ENCODE measurements at places on chromosomes 1 and 21.

DNA sequence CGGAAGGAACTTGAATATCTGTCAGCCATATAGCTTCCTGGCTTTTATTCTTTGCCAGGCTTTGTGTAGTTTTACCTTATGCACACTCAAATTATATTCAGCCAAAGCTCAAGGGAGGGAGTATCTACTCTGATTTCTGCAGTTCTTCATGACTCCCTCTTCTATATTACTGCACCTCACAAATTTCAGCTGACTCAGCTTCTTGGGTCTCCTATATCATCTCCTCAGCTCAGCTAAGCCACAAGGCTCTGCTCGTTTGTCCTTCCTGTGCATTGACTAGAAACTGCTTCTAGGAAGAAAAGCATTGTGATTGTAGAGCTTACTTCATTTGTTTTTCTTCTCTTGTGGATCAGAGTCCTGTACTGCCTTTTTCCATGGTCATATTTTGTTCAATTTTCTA is 37.4 kb downstream of the BTBD8 start:
- H3K27me3 ChIP-seq = no peaks in the 10 kb centered on the region
- H3K27ac ChIP-seq = no peak overlapping the region
- no peak for DNase-seq
- no peak overlapping the region for H3K4me3 ChIP-seq

GRCh38 chr21:40766381-40766780 is 80.6 kb downstream of the DSCAM start:
- no peaks in the 10 kb centered on the region for H3K4me1 ChIP-seq
- DNase-seq = no peak
- H3K4me3 ChIP-seq = no peak overlapping the region
- no peaks in the 10 kb centered on the region for H3K36me3 ChIP-seq

- no peaks in the 10 kb centered on the region for H3K36me3 ChIP-seq
- no peak overlapping the region for H3K27ac ChIP-seq
- no peaks in the 10 kb centered on the region for H3K4me1 ChIP-seq
- H3K27me3 ChIP-seq = peaks cover 13% of the 10 kb centered on the region
- no peak overlapping the region for H3K4me3 ChIP-seq
Measured at GRCh38 chr1:76857973-76858372, 9.3 kb upstream of the ST6GALNAC5 start.

- H3K36me3 ChIP-seq = no peaks in the 10 kb centered on the region
- H3K27ac ChIP-seq = no peak overlapping the region
- no peak overlapping the region for H3K4me3 ChIP-seq
- H3K27me3 ChIP-seq = no peaks in the 10 kb centered on the region
- peaks cover 56% of the 10 kb centered on the region for H3K4me1 ChIP-seq
Measured at GRCh38 chr1:58939666-58940370, 156.0 kb upstream of the JUN start.

- H3K27ac ChIP-seq = no peak overlapping the region
- H3K4me1 ChIP-seq = peaks cover 12% of the 10 kb centered on the region
- H3K36me3 ChIP-seq = no peaks in the 10 kb centered on the region
- no peak for DNase-seq
Measured at GRCh38 chr1:175319912-175320230, 127.3 kb upstream of the KIAA0040 start.

DNA sequence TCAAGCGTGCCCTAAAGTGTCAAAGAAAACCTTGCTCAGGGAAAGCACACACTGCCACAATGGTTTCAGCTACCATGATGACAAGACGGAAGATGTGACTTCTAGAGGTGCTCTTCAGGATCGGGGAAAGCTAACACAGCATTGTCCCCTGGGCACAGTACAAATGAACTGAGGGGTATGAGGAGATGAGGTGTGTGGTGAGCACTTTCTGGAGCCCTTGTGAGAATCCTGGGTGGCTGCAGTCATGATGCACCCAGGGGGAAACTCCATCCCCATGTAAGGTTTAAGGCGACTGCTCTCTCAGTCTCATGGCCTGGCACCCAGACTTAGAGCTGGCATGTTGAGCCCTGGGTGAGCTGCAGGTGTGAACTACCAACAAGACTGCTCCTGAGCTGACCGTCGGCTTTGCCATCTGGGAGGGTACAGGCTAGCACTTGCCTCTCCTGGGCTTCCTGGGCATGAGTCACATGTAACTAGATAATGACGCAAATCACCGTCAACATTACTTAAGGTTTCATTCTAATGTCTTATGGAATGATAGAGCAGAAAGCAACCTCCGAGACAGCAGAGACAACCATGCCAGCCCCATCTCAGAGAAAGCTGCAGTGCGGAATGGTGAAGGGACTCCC is 144.6 kb downstream of the CLIC6 start:
- no peak overlapping the region for H3K27ac ChIP-seq
- DNase-seq = no peak
- peaks cover 69% of the 10 kb centered on the region for H3K36me3 ChIP-seq
- no peaks in the 10 kb centered on the region for H3K27me3 ChIP-seq
- H3K4me1 ChIP-seq = peaks cover 75% of the 10 kb centered on the region

- peaks cover 66% of the 10 kb centered on the region for H3K4me1 ChIP-seq
- H3K4me3 ChIP-seq = no peak overlapping the region
- DNase-seq = no peak
- no peaks in the 10 kb centered on the region for H3K36me3 ChIP-seq
- no peak overlapping the region for H3K27ac ChIP-seq
Measured at GRCh38 chr1:185562461-185563359, 171.5 kb upstream of the HMCN1 start.
